Activated CD8-positive, alpha-beta memory T cell treated with anti-CD3 and anti-CD28 coated beads, Interleukin-2, amount 50 U/mL, for 48 hours (primary cell): ENCODE measurements at places on chromosomes 12 and 14.

GRCh38 chr14:54172562-54172961 lies 215.9 kb upstream of the BMP4 start:
- DNase-seq = no peak

GRCh38 chr12:23555825-23556207 lies 393.7 kb downstream of the SOX5 start:
- no peak for DNase-seq

DNA sequence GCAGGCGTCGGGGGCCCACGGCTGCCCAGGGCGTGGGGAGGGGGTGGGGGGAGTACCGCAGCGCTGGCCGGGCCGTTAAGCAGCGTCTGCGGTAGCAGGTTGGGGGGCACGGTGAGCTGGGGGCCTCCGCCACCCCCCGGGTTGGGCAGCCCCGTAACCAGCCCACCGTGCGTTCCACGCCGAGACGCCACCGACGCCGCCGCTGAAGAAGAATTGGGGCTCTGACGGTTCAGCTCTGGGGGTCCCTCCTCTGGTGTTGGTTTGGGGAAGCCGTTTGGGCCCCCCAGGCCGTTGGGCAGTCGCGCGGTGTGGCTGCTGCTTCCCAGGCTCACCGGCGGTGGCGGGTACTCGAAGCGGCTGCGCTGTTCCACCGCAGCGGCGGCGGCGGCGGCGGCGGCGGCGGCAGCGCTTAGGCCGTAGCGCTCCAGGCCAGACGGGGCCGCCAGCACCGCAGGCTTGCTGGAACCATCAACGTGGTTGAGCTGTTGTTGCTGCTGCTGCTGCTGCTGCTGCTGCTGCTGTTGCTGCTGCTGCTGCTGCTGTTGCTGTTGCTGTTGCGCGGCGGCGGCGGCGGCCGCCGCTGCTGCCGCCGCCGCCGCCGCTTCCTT lies 1.5 kb downstream of the IRF2BPL start:
- peak; percentile 72 for DNase-seq

- no peak for DNase-seq
Measured at GRCh38 chr12:862303-862911, 87.1 kb downstream of the RAD52 start.

- no peak for DNase-seq
Measured at GRCh38 chr12:110790301-110790700, 47.6 kb upstream of the PPP1CC start.

- DNase-seq = no peak
Measured at GRCh38 chr12:28135801-28136439, 54.3 kb upstream of the CCDC91 start.
